ENCODE measurements at places on chromosomes 2 and 18. TPM values are rescaled to one million over a fixed set of nuclear protein-coding genes. Genes with fewer than 3 reads are reported as not detected.

GRCh38 chr2:111216811-111217652 is 96.3 kb downstream of the BCL2L11 start:
- H3K4me1 ChIP-seq = 0 out of 2 replicates have a peak, but pooled peaks cover 2% of the 10 kb centered on the region
- no peak overlapping the region for H3K27ac ChIP-seq
- DNase-seq = no peak
- no peak overlapping the region for H3K4me3 ChIP-seq
- H3K27me3 ChIP-seq = no peaks in the 10 kb centered on the region

DNA sequence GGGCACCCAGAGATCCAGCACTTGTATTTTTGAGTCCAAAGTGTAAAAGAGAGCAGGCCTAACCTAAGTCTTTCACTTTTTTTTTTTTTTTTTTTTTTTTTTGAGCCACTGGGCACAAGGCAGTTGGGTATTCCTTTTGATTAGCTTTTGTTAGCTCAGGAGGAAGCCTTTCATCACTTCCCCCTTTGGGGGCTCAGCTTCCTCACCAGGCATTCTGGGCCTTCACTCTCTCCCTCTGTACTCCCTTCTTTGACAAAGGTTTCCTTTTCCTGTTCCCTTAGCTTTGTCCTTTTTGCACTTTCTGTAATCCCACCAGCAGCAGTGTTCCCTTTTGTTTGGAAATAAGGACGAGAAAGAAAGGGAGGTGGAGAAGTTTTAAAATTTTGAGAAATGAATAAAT is 88.2 kb downstream of the PKP4 start:
- no peak overlapping the region for H3K4me3 ChIP-seq
- DNase-seq = no peak
- no peak overlapping the region for H3K27ac ChIP-seq
- H3K27me3 ChIP-seq = no peaks in the 10 kb centered on the region
- H3K4me1 ChIP-seq = no peaks in the 10 kb centered on the region

GRCh38 chr2:15973481-15974401 is 33.4 kb downstream of the MYCN start:
- H3K27me3 ChIP-seq = no peaks in the 10 kb centered on the region
- H3K4me1 ChIP-seq = no peaks in the 10 kb centered on the region
- no peaks in the 10 kb centered on the region for H3K36me3 ChIP-seq

DNA sequence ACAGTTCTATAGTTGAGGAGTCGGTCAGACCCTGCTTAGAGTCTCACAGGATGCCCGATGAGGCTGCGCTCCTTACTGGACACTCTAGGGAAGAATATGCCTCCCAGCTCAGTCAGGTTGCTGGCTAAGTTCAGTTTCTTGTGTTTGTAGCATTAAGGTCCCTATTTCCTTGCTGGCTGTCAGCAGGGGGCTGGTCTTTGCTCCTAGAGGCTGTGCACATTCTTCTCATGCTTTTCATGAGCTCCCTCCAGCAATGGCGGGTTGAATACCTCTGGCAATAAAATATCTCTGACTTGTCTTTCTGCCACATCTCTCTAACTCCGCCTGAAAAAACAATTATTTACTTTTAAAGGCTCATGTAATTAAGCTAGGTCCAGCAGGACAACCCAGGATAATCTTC is 79.4 kb upstream of the DNAJC10 start:
- H3K4me1 ChIP-seq = peaks cover 2% of the 10 kb centered on the region
- H3K4me3 ChIP-seq = no peak overlapping the region
- peak; percentile 37 for DNase-seq

DNA sequence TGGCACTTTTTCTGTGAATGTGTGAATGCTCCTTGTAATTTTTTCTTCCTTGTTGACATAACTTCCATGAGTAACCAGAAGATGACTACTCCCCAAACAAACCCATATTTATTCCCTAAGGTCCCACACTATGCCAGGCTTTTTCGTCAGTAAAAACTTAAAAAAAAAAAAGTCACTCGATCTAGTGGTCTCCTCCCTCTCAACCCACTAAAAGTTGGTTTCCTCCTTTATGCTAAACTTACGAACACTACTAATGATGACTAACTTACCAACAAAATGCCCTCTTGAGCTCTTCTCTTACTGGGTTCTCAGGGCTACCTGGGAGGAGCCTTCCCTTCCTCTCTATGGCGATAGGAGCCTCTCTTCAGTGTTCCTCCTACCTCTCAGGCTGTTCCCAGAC is 18.2 kb downstream of the ACVR1 start:
- DNase-seq = no peak
- H3K4me1 ChIP-seq = no peaks in the 10 kb centered on the region
- H3K36me3 ChIP-seq = no peaks in the 10 kb centered on the region

DNA sequence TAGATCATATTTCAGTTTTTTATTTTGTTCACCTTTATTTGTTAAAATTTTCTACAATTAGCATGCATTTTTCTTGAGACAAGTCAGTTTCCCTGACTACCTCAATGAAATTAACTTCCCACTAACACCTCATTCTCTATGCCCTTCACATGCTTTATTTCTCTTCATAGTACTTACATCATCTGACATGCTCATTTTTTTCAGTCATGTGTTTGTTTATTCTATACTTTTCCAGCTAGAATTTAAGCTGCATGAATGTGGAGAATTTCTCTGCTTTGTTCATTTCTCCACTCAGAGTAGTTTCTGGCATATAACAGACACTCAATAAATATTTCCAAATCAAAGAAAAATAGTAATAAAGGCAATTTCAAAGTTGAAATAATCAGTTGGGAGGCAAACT is 78.9 kb upstream of the SCN7A start:
- no peaks in the 10 kb centered on the region for H3K36me3 ChIP-seq
- H3K4me3 ChIP-seq = no peak overlapping the region
- no peaks in the 10 kb centered on the region for H3K27me3 ChIP-seq
- no peak overlapping the region for H3K27ac ChIP-seq

SLC9A4 gene
- not detected for total RNA-seq

DNA sequence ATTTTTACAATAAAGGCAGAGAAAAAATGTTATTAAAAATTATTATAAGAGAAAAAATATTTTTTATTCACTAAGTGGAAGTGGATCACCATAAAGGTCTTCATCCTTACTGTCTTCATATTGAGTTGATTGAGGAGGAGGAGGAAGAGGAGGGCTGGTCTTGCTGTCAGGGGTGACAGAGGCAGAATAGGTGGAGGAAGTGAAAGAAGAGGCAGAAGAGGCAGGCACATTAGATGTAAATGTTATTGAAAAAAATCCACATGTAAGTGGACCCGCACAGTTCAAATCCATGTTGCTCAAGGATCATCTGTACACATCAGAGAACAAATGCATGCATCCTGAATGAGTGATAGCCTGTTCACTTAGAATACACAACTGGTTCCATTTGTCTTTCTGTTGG is 6.4 kb upstream of the SPATS2L start:
- H3K4me3 ChIP-seq = no peak overlapping the region
- no peaks in the 10 kb centered on the region for H3K36me3 ChIP-seq
- no peak for DNase-seq
- no peaks in the 10 kb centered on the region for H3K4me1 ChIP-seq

GRCh38 chr18:22228976-22229375 is 59.6 kb downstream of the GATA6 start:
- no peak overlapping the region for H3K4me3 ChIP-seq
- no peaks in the 10 kb centered on the region for H3K4me1 ChIP-seq
- no peak overlapping the region for H3K27ac ChIP-seq
- no peak for DNase-seq

PJVK gene
- 4.0 TPM for total RNA-seq

DNA sequence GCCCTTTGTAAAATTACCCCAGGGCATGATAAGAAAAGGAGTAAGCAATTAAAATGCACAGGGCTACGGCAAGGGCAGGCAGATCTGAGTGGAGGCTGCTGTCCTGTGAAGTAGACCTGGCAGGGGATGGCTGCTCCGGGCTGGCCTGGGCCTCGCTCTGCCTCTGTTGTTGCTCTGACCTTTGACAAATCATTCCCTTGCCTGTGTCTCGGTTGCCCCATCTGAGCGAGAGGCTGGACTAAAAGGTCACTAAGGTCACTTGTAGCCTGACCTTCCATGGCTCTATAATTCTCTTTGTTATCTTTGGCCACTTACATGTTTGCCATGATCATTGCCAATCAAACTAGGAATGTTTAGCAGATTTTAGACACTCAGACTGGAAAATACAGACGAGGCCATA is 118.1 kb downstream of the KLHL29 start:
- no peak overlapping the region for H3K27ac ChIP-seq
- no peaks in the 10 kb centered on the region for H3K4me1 ChIP-seq
- DNase-seq = no peak
- no peaks in the 10 kb centered on the region for H3K36me3 ChIP-seq

DNA sequence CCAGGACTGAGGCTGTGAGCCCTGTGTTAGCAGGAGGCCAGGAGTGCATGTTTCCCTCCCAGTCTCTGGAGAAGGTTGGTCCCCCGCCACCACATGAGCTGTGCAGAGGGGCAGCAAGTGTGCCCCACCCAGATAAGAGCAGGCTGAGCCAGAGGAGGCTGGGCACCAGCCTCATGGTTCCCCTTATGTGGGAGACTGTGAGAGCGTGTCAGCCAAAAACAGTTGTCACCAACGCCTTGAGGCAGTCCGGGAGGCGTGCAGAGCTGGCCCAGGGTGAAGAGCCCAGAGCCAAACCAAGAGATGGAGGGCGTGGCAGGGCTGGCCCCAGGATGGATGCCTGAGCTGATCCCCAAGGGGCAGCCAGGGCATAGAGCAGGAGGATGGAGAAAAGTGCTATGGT is 128.7 kb upstream of the GLI2 start:
- DNase-seq = no peak
- H3K36me3 ChIP-seq = no peaks in the 10 kb centered on the region
- H3K4me1 ChIP-seq = peaks cover 3% of the 10 kb centered on the region
- H3K27me3 ChIP-seq = no peaks in the 10 kb centered on the region
- H3K4me3 ChIP-seq = no peak overlapping the region
- no peak overlapping the region for H3K27ac ChIP-seq

DNA sequence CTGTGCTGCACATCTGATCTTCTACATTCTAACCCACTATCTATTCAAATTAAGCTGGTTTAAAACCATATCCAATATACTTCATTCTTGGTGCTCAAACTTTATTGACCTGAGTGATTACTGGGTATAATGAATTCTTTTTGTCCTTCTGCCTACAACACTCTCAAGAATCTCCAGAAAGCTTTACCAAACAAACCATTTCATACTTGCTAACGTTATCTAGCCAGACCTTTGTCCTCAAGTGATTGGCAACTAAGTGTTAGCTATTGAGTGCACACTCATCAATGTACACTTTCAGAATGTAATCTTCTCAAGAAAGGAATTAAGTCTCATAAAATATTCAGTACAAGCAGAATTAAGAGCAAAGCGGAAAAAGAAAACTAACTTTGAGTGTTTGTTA is 1.4 kb downstream of the SUCLG1 start:
- DNase-seq = no peak
- H3K36me3 ChIP-seq = no peaks in the 10 kb centered on the region
- no peak overlapping the region for H3K27ac ChIP-seq
- peak overlapping the region; percentile 93 for H3K4me3 ChIP-seq

GRCh38 chr2:234395891-234396420 is 100.9 kb downstream of the ARL4C start:
- no peaks in the 10 kb centered on the region for H3K36me3 ChIP-seq
- H3K4me1 ChIP-seq = no peaks in the 10 kb centered on the region
- H3K27ac ChIP-seq = no peak overlapping the region
- H3K27me3 ChIP-seq = no peaks in the 10 kb centered on the region

GRCh38 chr2:160271171-160272086 is 71.4 kb upstream of the ITGB6 start:
- H3K27me3 ChIP-seq = no peaks in the 10 kb centered on the region
- 0 out of 2 replicates have a peak overlapping the region, but pooled peaks have one; percentile 80 for H3K4me3 ChIP-seq
- peaks cover 8% of the 10 kb centered on the region for H3K4me1 ChIP-seq
- H3K27ac ChIP-seq = peak overlapping the region; percentile 13
- DNase-seq = peak; percentile 32

LRRC30 gene
- not detected for total RNA-seq

SCYGR4 gene
- not detected for total RNA-seq

DNA sequence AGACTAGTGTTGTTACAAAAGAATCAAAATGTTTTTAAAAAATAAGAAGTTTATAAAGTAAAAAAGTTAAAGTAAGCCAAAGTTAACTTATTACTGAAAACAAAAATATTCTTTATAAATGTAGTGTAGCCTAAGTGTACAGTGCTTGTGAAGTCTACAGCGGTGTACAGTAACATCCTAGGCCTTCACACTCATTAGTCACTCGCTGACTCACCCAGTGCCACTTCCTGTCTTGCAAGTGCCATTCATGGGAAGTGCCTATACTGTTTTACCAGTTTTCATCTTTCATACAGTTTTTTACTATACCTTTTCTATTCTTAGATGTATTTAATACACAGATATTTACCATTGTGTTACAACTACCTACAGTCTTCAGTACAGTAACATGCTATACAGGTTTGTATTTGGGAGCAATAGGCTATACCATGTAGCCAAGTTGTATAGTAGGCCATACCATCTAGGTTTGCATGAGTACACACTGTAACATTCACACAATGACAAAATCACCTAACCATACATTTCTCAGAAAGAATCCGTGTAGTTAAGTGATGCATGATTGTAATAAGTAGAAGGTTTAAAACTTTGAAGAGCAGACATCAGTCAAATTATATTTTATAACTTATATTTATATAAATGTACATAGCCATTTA is 13.4 kb downstream of the SERPINB7 start:
- H3K27me3 ChIP-seq = no peaks in the 10 kb centered on the region
- no peak overlapping the region for H3K4me3 ChIP-seq
- no peaks in the 10 kb centered on the region for H3K4me1 ChIP-seq
- no peaks in the 10 kb centered on the region for H3K36me3 ChIP-seq
- DNase-seq = no peak

- H3K27ac ChIP-seq = no peak overlapping the region
- DNase-seq = no peak
- no peaks in the 10 kb centered on the region for H3K36me3 ChIP-seq
- H3K4me3 ChIP-seq = no peak overlapping the region
- H3K4me1 ChIP-seq = peaks cover 2% of the 10 kb centered on the region
- peaks cover 2% of the 10 kb centered on the region for H3K27me3 ChIP-seq
Measured at GRCh38 chr2:165539985-165540384, 70.5 kb downstream of the CSRNP3 start.

GRCh38 chr18:77512152-77512551 is 262.5 kb downstream of the GALR1 start:
- no peak for DNase-seq
- H3K4me1 ChIP-seq = no peaks in the 10 kb centered on the region
- peaks cover 4% of the 10 kb centered on the region for H3K36me3 ChIP-seq
